ENCODE measurements at places on chromosomes 1 and 21. TPM values are rescaled to one million over a fixed set of nuclear protein-coding genes. Genes with fewer than 3 reads are reported as not detected.

The FCGR1A gene
- 0.71 TPM for total RNA-seq

The FLG2 gene
- not detected for total RNA-seq

- H3K4me1 ChIP-seq: peaks cover 22% of the 10 kb centered on the region
- H3K36me3 ChIP-seq: no peaks in the 10 kb centered on the region
- DNase-seq: no peak
- H3K27ac ChIP-seq: no peak overlapping the region
Observed at GRCh38 chr1:115136706-115137105, 47.4 kb upstream of the TSPAN2 start.

DNA sequence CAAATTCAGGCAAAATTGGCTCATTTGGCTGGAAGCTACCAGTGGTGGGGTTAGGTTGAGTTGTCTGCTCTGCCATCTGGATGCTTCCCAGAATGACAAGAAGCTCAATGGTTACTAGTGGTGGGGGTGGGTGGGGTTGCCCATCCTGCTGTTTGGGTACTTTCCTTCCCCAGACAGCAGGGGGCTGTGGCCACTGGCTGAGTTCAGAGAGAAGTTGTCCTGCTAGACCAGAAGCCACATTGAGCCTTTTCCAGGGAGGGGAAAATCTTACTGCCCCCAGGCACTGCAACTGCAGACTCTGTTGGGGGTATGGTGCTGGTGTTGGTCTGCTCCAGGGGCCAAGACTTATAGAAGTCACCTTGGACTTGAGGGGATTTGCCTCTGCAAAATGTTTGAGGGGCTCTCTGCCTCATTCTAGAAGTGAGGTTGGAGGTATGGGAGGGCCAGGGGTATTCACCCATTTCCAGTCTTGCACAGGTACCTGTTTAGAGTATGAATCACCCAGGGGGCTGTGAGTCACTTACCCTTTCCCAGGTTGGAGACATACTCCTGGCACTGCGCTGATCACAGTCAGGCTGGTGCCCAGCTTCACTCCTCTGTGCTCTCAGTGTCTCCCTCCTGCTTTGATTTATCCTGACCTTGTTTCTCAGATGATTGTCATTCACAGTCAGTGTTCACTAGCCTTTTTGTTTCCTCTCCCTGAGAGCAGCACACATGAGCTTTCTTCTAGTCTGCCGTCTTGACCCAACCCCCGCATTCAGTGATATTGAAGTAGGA, 89.1 kb upstream of the NEGR1 start:
- no peaks in the 10 kb centered on the region for H3K27me3 ChIP-seq
- no peaks in the 10 kb centered on the region for H3K36me3 ChIP-seq

The OR2T35 gene
- total RNA-seq: not detected

DNA sequence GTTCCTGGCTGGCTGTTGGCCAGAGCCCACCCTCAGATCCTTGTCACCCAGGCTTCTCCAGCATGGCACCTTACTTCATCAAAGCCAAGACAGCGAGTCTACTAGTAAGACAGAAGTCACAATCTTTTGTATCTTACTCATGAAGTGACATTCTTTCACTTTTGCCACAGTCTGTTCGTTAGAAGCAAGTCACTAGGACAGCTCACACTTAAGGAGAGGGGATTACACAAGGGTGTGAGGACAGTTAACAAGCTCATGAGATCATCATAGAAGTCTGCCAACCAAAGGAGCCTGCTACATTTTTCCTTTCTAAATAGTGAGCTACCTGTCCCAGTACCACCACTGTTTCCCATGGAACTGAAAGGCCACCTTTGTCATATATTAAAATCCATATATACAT, 61.5 kb downstream of the PACC1 start:
- no peaks in the 10 kb centered on the region for H3K27me3 ChIP-seq
- H3K4me3 ChIP-seq: no peak overlapping the region
- H3K36me3 ChIP-seq: peaks cover 5% of the 10 kb centered on the region
- H3K4me1 ChIP-seq: no peaks in the 10 kb centered on the region

DNA sequence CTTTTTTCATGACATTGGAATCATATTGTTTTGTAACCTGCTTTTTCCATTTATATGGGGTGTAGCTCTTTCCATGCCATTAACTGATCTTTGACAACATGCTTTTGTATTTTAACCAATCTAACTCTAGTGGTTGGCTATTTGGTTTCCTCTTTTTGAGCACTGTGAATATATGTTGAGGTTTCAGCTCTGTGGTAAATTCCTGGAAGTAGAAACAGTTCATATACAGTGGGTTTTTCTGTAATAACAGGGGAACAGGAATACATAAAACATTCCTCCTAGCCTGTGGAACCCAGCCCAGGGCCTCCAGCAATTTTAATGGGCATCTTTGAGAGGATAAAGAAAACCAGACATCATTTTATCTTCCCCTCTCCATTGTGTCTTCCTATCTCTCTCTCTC, 17.4 kb downstream of the AZIN2 start:
- no peak overlapping the region for H3K4me3 ChIP-seq
- no peaks in the 10 kb centered on the region for H3K4me1 ChIP-seq
- no peak overlapping the region for H3K27ac ChIP-seq
- H3K27me3 ChIP-seq: no peaks in the 10 kb centered on the region
- no peak for DNase-seq

DNA sequence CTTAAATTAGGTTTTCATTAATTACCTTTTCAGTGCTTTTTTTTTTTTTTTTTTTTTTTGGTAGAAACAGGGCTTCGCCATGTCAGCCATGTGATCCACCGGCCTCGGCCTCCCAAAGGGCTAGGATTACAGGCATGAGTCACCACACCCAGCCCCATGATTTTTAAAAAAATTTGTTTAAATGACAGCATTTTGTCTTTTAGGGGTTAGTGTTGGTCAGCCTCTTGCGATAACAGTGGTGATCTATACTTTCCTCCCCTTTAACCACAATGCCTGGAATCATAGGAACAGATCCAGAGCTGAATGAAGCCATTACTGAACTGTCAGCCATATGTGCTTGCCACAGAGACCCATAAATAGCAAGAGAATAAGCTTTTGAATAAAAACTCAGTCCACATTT, 73.9 kb downstream of the CACHD1 start:
- H3K27ac ChIP-seq: no peak overlapping the region
- H3K4me1 ChIP-seq: peaks cover 13% of the 10 kb centered on the region
- H3K27me3 ChIP-seq: no peaks in the 10 kb centered on the region
- no peaks in the 10 kb centered on the region for H3K36me3 ChIP-seq

DNA sequence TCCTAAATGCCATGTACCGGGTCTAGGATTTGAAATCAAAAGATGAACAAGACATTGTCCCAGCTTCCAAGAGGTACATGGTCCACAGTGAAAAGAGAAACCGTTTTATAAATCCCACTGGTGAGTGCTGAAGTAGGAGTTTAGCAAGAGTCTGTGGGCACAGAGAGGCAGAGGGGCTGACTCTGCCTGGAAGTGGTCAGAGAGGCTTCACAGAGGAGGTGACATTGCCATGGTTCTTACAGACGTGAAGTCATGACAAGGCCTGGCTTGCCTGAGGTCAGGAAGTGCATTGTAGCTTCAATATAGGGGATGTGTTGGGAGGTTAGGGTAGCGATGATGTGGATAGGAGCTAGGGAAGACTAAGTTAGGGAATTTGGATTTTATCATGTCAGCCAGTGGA, 28.4 kb downstream of the MAPKAPK2 start:
- H3K27ac ChIP-seq: peak overlapping the region; percentile 88
- H3K4me1 ChIP-seq: peaks cover 83% of the 10 kb centered on the region
- no peaks in the 10 kb centered on the region for H3K36me3 ChIP-seq
- H3K4me3 ChIP-seq: no peak overlapping the region
- H3K27me3 ChIP-seq: no peaks in the 10 kb centered on the region

The RAB25 gene
- total RNA-seq: not detected

DNA sequence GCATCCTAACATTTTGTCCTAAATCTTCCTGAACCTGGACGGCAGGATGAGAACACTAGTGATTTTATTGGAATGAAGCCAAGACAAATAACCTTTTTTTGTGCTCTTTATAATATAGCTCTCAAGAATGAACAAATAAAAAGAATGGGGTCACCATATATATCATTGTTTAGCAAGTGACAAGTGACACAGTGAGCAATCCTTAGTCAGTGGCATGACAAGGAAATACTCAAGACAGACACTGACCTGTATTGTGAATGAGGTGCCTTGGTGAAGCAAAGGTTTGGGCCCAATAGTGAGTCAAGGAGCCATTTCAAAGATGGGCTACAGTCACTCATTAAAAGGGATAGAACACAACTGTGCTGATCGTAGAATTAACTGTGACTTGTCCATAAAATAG, 35.7 kb downstream of the PTGFR start:
- no peaks in the 10 kb centered on the region for H3K27me3 ChIP-seq
- H3K36me3 ChIP-seq: no peaks in the 10 kb centered on the region
- no peak overlapping the region for H3K4me3 ChIP-seq
- no peaks in the 10 kb centered on the region for H3K4me1 ChIP-seq
- DNase-seq: no peak

GRCh38 chr1:76510672-76511557, 356.4 kb upstream of the ST6GALNAC5 start:
- H3K4me1 ChIP-seq: no peaks in the 10 kb centered on the region
- no peak overlapping the region for H3K27ac ChIP-seq
- H3K36me3 ChIP-seq: no peaks in the 10 kb centered on the region
- no peak for DNase-seq
- no peaks in the 10 kb centered on the region for H3K27me3 ChIP-seq

- H3K27ac ChIP-seq: no peak overlapping the region
- H3K27me3 ChIP-seq: no peaks in the 10 kb centered on the region
- no peak for DNase-seq
- H3K4me3 ChIP-seq: no peak overlapping the region
- no peaks in the 10 kb centered on the region for H3K4me1 ChIP-seq
- H3K36me3 ChIP-seq: no peaks in the 10 kb centered on the region
Observed at GRCh38 chr1:154749078-154749760, 120.9 kb downstream of the KCNN3 start.

The NES gene
- 10.9 TPM for total RNA-seq

The PAFAH2 gene
- total RNA-seq: 11.1 TPM

The APCS gene
- total RNA-seq: not detected

DNA sequence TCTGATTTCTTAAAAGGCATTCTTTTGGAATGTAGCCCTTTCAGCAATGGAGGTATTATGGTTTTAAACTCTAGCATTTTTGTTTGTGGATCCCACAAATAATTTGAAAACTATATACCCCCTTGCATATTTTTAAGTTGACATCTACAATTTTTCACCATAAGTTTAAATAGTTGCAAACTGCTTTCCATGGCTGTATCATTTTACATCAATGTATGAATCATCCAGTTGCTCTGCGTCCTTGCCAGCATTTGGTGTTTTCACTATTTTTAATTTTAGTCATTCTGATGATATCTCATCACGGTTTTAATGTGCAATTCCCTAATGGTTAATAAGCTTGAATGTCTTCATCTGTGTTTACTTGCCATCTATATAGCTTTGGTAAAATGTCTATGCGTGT, 20.7 kb downstream of the DIPK1A start:
- H3K27me3 ChIP-seq: no peaks in the 10 kb centered on the region
- no peak for DNase-seq

DNA sequence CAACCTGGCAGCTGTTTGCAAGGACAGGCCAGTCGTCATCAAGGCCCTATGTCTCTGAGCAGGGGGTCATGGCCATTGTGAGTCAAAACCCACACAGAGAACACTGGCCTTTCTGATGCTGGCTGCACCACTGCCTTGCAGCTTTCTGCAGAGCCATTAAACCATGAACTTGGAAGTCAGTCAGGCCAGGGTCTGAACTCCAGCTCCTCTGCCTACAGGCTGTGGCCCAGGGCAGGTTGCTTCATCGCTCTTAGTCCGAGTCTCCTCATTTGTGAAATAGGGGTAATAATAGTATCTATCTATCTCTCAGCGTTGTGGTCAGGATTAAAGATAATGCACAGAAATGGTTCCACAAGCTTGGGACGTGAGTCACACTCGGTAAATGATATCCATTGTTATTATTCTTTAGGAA, 35.8 kb upstream of the HIVEP3 start:
- H3K4me1 ChIP-seq: no peaks in the 10 kb centered on the region
- H3K36me3 ChIP-seq: no peaks in the 10 kb centered on the region
- DNase-seq: no peak
- H3K4me3 ChIP-seq: no peak overlapping the region
- no peaks in the 10 kb centered on the region for H3K27me3 ChIP-seq

GRCh38 chr1:83097715-83098114, 901.2 kb downstream of the TTLL7 start:
- H3K36me3 ChIP-seq: no peaks in the 10 kb centered on the region
- DNase-seq: no peak
- peaks cover 4% of the 10 kb centered on the region for H3K4me1 ChIP-seq
- H3K4me3 ChIP-seq: no peak overlapping the region
- H3K27ac ChIP-seq: no peak overlapping the region

The SPRR2F gene
- not detected for total RNA-seq
